ENCODE measurements at places on chromosomes 13 and 19.

- no peak for DNase-seq
These were observed 15.0 kb downstream of the POLR1D start for GRCh38 chr13:27636589-27637288.

- no peak for DNase-seq
These were observed 1.0 kb downstream of the IRF2BP1 start for GRCh38 chr19:45884682-45885555.

- no peak for DNase-seq
These were observed 158.1 kb downstream of the PCDH9 start for GRCh38 chr13:67071918-67072598.

GRCh38 chr13:91115776-91116175, 231.7 kb upstream of the MIR17HG start:
- DNase-seq = no peak

GRCh38 chr13:20503088-20504083, 22.3 kb downstream of the CRYL1 start:
- no peak for DNase-seq

- no peak for DNase-seq
These were observed 11.1 kb downstream of the HSH2D start for GRCh38 chr19:16154557-16154956.

DNA sequence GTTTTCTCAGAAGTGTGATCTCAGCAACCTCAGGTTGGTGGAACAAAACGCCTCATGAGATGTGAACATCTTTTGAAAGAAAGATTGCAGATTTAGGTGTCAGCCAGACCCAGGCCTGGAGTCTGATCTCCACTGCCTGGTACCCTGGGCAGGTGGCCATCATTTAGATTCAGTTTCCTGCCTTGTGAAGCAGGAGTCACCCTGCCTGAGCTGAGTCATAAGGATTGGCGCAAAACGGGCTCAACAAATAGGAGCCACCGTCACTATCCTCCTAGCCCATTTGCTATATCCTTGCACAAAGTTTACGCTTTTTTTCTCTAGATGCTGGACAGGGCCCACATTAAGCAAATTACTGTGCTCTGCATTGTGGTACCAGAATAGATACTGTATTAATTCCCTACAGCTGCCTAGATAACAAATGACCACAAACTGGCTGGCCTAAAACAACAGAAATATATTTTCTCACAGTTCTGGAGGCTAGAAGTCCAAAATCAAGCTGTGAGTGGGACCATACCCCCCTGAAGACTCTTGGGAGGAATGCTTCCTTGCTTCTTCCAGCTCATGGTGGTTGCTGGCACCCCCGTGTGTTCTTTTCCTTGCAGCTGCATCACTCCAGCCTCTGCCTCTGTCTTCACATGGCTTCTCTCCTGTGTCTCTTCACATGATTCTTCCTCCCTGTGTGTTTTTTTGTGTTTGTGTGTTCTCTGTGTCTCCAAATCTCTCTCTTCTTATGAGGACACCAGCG, 38.2 kb downstream of the TNFSF11 start:
- no peak for DNase-seq

DNA sequence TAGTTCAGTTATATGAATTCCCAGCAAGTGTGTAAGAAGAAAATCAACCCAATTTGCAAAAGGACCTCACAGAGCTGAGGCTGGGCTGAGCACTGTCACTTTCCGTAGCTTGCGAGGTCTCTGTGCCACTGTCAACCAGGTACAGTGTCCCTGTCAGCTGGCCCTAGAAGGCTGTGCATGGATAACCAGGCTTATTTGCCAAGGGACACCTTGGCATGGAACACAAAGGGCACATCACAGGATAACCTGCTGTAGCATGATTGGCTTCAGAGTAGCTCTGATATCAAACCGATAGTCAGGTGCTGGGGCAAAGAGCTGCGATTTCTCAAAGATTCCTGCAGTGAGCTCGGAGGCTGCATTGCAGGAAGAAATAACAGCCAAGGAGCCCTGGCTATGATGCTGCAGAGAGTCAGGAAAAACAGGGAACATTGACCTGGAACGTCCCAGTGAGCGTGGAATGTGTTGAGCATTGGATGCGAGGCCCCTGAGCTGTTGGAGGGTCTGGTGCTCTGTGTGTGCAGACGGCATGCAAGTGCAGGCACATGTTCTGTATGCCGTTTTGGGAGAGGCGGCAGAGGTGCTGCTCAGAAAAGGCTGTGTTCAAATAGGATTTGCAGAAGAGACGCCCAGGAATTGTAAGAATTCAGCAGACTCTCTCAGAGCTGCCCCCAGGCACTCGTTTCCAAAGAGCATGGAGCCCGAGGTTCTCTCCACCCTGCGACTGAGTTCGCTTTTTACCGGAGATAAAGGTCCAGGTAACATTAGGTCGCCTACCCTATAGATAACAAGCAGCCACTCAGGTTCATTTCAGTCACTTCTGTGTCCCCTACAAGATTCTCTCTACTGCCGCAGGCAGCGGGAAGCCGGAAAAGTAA, 213.5 kb upstream of the IRS2 start:
- DNase-seq = no peak

DNA sequence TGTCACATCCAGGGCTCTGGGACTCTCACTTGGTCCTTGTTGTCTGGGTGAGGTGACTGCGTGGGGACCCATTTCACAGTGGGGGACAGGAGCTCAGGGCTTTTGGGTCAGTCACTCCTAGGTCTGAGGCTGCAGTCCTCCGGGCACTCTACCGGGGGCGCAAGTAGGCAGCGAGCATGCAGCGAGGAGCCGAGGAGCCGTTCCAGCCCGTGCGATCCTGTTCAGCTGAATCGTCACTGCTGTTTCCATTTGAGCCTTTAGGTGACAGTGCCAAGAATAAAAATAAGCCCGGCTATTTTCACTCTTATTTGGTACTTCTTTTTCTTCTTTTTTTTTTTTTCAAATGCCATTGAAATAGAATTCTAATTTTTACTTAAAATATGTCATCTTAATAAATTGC, 126.5 kb downstream of the ZNF536 start:
- DNase-seq = no peak

DNA sequence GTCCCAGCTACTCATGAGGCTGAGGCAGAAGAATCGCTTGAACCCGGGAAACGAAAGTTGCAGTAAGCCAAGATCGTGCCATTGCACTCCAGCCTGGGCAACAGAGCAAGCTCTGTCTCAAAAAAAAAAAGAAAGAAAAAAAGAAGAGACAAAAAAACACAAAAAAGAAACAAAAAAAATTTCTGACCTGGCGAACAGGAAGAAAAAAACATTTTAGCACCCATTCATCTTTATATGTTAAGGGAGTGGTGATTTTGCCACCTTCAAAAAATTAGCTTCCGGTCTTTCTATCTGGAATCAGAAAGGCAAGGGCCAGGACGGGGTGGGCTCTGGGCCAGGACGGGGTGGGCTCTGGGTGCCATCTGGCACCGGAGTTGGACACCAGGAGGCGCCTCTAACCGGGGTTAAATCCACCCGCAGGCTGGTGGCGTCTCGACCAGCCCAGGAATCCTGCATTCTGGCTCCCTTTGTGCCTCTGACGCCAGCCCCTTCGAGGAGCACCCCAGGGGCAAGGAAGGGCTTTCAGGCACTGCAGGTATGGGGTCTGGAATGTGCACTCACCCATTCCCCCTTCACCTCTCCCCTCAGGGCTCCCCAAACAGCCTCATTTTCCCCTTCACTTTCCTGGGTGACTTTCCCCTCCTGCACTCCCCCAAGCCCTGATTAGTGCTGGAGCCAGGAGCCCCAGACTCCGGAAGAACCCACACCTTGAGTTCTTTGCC, 10.4 kb upstream of the ZSWIM4 start:
- DNase-seq = no peak

DNA sequence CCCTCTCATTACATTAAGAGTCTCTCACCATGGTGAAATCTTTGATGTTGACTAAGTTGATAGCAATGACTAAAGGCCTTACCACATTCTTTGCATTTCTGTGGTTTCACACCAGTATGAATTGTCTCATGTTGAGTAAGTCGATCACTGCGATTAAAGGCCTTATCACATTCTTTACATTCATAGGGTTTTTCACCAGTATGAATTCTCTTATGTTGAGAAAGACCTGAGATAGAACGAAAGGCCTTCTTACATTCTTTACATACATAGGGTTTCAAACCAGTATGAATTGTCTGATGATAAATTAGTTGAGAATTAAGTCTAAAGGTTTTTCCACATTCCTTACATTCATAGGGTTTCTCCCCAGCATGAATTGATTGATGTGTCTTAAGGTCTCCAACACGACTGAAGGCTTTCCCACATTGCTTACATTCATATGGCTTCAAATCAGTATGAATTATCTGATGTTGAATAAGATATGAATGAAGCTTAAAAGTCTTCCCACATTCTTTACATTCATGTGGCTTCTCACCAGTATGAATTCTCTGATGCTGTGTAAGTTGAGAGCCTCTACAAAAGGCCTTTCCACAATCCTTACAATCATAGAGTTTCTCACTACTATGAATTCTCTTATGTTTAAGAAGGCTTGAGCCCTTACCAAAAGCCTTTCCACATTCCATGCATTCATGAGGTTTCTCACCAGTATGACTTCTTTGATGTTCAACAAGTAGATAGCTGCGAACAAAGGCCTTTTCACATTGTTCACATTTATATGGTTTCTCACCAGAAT, 45.6 kb downstream of the ZNF283 start:
- DNase-seq = no peak

GRCh38 chr19:31883296-31883990, 462.0 kb upstream of the ZNF507 start:
- DNase-seq = no peak

DNA sequence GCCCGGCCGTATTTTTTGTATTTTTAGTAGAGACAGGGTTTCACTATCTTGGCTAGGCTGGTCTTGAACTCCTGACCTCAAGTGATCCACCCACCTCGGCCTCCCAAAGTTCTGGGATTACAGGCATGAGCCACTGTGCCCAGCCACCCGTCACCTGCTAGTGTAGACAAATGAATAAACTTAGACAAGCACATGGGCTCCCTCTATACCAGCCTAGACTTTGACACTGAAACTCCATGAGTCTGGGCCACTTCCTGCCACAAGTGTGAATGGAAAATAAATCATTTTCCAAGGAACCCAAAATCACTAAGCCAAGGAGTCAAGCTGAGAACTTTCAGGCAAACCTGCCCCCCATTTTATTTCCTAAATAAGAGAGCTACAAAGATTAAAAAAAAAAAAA, 27.0 kb upstream of the TPT1 start:
- peak; percentile 36 for DNase-seq

DNA sequence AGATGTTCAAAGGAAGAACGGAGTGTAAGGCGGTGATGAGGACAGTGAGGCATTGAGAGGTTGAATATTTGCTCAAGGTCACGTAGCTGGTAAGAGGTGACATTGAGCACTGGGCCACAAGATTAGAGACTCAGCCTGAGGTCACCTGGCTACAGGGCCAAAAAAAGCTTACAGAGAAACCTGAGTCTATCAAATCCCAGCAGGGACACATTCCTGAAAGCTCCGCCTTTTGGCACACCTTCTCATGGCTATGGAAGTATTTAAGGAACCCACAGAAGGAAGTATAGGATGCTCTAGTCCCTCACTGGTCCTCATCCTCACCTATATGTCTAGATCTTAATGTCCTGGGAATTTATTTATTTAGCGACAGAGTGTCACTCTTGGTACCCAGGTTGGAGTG, 17.4 kb downstream of the ZNF586 start:
- DNase-seq = no peak

GRCh38 chr13:46855166-46855565, 41.7 kb downstream of the HTR2A start:
- DNase-seq = no peak

DNA sequence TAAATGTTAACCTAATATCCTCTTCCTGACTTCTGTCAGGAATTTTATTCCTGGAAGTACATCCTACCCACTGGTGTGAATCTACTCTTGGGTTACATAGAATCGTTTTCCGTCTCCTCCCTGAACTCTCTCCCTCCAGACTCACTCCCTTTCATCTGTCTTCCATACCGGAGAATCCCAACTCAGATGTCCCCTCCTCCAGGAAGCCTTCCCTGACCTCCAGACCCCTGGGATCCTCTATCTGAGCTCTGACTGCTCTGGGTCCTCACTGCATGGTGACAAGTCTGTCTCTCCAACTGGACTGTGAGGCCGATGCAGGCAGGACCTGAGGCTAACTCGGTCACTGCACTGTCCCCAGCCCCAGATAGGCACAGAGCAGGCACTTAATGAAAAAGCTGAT, 24.6 kb downstream of the OPA3 start:
- no peak for DNase-seq

- DNase-seq = no peak
These were observed 2.3 kb upstream of the DNAJB1 start for GRCh38 chr19:14520543-14520942.

DNA sequence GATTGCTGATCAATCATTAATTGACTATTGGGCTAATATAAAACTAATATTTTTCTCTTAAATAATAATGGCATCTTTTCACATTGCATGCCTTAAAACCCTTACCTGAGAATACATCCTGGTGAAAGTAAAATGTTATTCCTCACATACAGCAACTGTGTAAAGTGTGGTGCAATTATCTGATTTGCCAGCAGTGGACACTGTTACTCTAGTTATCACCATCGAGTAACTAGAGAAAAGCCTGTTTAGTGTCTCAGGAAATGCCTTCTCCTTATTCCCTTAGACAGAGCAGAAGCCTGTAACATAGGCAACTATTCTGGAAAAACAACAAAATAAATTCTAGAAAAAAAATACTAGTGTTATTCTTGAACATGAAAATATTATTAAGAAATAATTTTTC, 459.8 kb downstream of the FGF14 start:
- no peak for DNase-seq

GRCh38 chr13:40653527-40654318, 12.7 kb downstream of the FOXO1 start:
- no peak for DNase-seq

Measured in epithelial cell of prostate (primary cell).